T-helper 1 cell (primary cell): ENCODE measurements at places on chromosomes 1 and 21.

- DNase-seq = no peak
Measured at GRCh38 chr1:182972829-182973228, 19.9 kb upstream of the SHCBP1L start.

- peak; percentile 38 for DNase-seq
Measured at GRCh38 chr1:165403835-165404482, 41.0 kb downstream of the RXRG start.

GRCh38 chr1:169631249-169631648 lies 1.3 kb upstream of the SELP start:
- no peak for DNase-seq

DNA sequence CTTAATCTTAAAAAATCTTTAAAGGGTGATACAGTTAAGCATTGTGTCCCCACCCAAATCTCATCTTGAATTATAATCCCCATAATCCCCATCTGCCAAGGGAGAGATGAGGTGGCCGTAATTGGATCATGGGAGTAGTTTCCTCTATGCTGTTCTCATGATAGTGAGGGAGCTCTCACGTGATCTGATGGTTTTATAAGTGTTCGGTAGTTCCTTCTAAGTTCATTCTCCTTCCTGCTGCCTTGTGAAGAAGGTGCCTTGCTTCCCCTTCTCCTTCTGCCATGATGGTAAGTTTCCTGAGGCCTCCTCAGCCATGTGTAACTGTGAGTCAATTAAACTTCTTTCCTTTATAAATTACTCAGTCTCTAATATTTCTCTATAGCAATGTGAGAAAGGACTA lies 10.7 kb downstream of the DHRS3 start:
- DNase-seq = no peak

GRCh38 chr21:27590271-27590670 lies 623.4 kb upstream of the ADAMTS5 start:
- DNase-seq = no peak

GRCh38 chr1:93689521-93690223 lies 8.0 kb upstream of the BCAR3 start:
- no peak for DNase-seq
